Left lung (tissue), 14 donors: ENCODE measurements at places on chromosomes 6 and 20. TPM values are rescaled to one million over a fixed set of nuclear protein-coding genes. Genes with fewer than 3 reads are reported as not detected.

Gene SLC52A3
- polyA plus RNA-seq, result 0.54 TPM

Gene OR12D3
- not detected for polyA plus RNA-seq

Gene TSHZ2
- 17.2 TPM for polyA plus RNA-seq

Gene SLC2A10
- polyA plus RNA-seq, result 23.9 TPM

Gene SNAP25
- polyA plus RNA-seq, result 11.7 TPM

DNA sequence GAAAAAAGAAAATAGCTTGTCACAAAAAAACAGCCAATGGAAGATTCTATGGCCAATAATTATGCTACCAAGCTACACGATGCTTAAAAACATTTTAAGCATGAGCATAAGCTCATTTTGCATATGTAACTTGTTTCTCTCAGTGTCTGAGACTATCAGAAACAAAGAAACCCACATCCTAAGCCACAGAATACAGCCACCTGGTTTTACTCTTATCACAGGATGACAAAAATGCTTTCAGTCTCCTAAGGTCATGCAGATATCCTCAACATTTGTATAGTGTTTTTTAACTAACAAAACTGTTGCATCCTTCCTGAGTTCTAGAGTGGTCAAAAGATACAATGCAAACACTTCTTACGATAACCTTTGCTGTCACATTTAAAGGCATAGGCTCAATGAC lies 172.1 kb upstream of the RUNX2 start:
- no peak for DNase-seq

DNA sequence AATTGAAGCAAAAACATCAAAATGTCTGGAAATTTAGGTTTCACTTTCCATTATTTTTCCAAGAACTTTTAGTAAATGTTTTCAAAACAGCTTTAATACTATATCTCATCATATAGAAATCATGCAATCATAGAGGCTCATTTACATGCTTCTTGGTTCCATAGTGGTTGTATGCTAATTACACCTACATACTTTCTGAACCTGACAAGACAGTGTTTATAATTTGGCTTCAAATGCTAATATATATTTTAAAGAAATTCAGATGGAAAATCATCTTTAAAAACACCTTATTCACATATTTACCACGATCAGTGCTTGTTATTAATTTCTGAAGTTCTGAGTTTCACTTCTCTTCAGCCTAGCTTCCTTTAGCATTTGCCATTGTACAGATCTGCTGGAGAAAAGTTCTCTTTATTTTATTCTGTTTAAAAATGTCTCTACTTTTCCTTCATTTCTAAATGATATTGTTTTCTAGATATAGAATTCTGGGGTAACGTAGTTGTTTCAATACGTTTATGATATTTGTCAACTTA lies 89.9 kb downstream of the PLCB1 start:
- DNase-seq, result no peak

DNA sequence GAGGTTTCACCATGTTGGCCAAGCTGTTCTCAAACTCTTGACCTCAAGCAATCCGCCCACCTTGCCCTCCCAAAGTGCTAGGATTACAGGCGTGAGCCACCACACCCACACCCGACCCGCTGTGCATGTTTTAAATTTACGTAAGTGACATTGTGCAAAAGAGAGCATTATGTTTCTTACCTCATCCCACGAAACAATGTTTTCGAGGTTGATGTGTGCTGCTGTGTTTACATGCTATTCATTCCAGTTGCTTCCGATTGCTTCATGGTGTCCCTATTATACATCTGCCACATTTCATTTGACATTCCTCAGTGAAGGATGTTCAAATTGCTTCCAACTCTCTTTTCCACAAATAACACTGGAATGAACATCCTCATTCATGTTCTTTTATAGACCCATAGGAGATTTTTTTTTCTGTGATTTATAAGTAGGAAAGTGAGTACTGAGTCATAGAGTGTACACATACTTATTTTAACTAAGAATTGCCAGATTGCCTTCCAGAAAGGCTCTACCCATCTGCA lies 403.9 kb upstream of the JARID2 start:
- no peak for DNase-seq

DNA sequence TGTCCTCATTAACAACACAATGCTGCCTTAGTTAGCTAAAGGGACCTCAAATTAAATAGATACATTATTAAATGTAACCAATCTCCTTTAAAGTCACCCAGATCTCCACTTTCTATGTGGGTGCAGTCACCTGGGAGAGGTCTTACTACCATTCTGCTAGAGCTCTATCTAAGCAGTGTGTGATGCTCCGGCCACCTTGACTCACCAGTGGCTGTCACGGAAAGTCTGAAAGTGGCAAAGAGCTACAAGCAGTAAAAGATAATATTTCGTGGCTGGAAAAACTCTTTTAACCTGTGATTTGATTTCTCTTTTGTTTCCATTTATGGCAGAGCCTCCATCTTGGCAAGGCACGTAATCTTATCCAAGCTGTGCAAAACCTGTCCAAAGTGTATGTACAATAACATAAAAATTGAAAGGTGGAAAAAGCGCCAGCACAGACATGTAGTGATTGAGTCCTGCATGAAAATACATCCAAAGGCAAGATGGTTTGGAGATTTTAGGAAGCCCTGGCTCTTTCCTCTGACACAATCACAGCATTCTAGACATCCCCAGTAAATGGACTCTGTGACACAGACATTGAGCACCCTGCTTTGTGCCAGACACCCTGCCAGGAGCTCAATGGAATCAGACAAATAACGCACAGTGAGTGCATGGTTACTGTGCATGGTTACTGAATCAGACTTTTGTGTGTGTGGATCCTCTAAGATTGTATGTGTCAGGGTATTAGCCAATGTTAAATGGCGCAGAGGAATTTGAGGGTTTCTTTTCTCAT lies 116.6 kb downstream of the ADAT2 start:
- DNase-seq, result no peak

DNA sequence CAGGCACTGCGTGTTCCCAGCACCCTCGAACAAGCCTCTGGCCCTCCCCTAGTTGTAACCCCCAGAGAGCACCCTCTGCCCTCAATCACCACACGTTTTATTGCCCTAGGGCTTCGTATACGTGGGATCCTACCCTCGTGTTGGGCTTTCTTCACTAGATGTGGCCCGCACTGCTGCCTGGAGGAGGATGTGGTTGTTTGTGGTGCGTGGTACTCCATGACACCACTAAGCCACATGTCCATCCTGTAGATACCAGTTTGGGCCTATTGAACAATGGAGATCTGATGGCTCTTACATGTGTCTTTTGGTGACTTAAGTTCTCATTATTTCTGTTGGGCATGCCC lies 17.0 kb downstream of the SLC2A4RG start:
- no peak for DNase-seq

DNA sequence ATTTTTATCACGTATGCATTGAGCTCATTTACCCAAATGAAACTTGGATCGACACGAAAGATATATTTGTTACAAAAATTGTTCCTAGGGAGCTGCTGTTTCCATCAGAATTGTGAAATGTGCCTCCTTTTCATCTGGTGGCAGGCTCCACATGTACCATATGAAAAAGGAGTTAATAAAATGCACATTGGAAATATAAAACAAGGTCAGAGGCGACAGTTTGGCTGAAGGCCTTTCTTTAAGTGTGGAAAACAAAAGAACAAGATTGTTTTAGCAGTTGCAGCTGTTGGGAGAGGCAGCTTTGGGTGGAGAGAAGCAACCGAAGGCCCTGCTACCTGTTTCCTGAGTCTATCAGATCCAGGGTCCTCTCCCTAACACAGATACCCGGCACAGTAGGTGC lies 334.5 kb upstream of the NT5E start:
- no peak for DNase-seq

DNA sequence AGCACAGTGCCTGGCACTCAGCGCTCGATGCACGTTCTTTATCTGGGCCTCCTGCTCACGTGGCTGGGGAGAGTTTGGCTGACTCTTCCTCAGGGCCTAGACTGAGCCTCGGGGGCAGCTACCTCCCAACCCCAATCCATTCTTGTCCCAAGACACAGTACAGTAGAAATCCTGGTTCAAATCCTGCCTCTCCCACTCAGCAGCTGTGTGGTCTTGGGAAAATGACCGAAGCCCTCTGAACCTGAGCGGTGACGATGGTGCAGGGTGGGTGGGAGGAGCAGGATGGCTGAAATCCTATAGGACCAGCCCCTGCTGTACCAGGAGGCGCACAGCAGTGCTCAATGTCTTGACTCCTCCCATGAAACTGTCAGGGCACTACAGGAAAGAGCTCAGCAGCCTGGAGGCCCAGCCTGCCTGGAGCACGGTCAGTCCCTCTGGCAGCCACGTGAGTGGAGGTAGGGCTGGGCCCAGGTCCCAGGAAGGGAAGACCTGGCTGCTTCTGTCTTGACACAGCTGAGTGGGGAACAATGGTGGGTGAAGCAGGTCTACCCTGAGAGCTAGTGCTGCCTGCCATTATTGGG lies 31.5 kb downstream of the PDRG1 start:
- no peak for DNase-seq

DNA sequence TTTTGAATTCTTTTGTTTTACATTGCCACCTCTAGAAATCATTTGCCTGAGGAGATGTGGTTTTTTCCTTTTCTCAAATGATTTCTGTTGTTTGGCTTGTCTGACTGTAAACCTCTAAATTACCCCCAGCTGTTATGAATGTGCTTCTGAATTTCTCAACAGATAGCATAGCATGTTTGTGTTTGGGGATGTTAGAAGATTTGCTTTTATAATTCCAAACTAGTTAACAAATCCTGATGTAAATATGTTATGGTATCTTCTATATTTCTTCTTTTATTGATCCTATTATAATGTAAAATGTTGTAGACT lies 31.6 kb upstream of the EZR start:
- no peak for DNase-seq

DNA sequence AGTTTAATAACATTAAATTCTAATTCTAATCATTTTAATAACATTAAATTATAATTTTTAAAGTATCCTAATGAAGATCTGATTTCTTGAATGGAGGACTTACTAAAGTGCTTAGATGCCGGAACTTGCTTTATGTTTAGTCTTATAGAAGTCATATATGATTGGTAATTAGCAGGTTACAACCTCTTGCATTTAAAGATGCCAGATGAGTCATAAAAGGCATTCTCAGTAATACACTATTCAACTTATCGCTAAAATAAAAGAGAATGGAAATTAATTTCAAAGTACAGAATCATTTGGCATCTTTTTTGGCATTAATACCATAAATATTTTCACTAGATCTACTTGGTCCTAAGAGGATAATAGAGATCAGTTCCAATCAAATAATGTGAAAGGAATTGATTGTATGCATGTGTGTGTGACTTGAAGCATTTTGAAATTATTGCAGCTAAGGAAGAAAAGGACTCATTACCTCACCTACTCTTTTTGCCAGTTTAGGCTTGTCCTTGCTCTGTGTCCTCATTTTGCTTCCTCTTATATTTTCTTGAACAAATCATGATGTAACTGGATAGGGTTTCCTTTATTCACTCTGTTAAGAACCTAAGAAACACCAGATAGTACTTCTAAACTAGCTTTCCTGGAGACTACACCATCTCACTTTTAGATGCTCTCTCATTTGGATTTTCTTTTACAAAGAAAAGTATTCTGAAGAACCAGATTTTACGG lies 2.7 kb downstream of the COL21A1 start:
- no peak for DNase-seq

- no peak for DNase-seq
Measured at GRCh38 chr6:36444470-36444869, 1.7 kb downstream of the KCTD20 start.

- DNase-seq, result peak; percentile 39
Measured at GRCh38 chr6:154868143-154868594, 126.9 kb upstream of the TIAM2 start.

- no peak for DNase-seq
Measured at GRCh38 chr20:22305381-22305780, 279.0 kb downstream of the FOXA2 start.

GRCh38 chr6:35439308-35439707 lies 12.8 kb upstream of the FANCE start:
- no peak for DNase-seq

- DNase-seq, result no peak
Measured at GRCh38 chr6:12535586-12536314, 180.8 kb upstream of the PHACTR1 start.
